Activated naive CD4-positive, alpha-beta T cell treated with anti-CD3 and anti-CD28 coated beads, Interleukin-2, amount 10 ng/mL, durations not matched to agents 7 days and 5 days (primary cell): ENCODE measurements at places on chromosomes 12 and 14.

DNA sequence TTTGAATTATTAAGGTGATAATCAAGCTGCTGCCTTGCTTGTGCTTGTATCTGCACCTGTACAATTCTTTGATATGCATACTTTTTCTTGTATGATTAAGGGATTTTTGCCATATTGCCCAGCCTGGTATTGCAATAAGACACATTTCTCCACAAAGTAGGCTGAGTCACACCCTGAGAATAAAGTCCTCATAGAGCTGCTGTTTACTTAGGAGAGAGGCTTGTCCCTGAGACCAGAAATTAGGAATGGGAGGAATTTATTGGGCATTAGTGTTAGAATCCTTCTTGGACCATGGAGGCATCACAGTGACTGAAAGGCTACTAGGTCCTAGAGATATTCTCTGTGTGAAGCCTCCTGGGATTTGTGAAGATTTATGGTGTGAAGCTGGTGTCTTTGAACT, 506.8 kb upstream of the FBXO33 start:
- DNase-seq, result no peak

DNA sequence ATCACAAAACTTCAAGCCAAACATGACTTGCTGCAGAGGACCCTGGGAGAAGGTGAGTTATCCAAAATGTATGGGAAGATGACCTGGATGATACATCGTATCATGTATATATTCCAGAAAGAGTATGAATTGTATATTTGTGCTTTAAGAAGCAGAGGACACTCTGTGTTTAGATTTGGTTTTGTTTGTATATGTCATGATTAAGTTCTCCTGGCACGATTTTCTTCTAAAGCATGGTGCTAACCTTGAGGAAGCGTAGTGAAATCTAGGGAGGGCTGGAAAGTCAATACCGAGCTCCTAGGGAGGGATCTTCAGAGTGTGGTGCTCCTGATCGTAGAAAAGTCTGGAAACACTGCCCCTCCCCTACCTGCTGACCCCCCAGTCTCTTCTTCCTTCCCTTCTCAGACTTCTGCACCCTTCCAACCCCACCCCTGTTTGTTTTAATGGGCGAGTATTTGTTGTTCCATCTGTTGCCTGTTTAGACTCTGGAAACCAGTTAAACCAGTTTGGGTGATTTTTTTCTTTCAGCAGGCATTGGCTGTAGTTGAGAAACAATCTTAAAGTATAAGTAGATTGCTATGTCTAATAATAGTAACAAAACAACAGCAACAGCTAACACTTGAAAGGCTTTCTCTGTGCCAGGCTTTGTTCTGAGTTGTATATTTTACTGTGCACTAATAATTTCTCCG, 141.6 kb downstream of the KICS2 start:
- no peak for DNase-seq

GRCh38 chr14:70816525-70816924, 7.2 kb upstream of the MAP3K9 start:
- DNase-seq, result no peak

DNA sequence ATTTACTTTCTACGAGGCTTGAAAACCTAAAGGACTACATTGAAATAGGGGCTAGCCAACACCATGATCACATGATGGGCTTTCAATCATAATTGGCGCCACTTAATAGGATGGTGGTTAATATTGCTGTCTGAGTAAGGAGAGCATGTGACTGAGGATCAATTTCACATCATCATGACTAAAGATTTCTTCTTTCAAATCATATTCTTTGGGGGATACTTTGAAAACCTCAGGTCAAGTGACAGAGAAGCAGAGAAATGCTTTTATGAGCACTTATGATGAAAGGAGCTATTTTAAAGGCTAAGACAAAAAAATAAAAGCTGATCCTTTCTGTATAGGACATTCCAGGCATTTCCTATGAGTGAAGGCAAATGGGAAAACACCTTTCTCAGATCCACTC, 42.9 kb upstream of the KRAS start:
- DNase-seq, result no peak

GRCh38 chr12:127964717-127965116, 302.3 kb upstream of the TMEM132C start:
- DNase-seq, result no peak

GRCh38 chr12:48349471-48349870, 1.2 kb downstream of the ZNF641 start:
- DNase-seq, result no peak

DNA sequence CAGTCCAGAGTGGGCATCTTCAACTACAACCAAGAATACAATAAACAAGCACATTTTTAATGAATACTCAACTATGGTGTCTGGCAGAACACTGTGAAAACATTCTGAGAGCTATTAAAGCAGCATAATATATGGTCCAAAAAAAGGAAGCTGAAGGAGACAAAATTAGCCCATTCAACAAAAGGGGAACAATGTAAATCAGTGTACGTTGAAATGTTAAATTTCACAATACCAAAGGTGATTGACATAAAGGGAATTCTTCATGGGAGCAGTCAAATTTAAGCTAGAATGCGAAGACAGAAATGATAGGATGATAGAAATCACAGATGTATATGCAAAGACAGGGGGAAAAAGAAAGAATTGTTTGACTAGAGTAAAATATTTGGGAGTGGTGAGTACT, 41.3 kb upstream of the SYCP3 start:
- no peak for DNase-seq

- no peak for DNase-seq
Observed at GRCh38 chr12:126488806-126489205, 1423.6 kb downstream of the AACS start.

GRCh38 chr14:54652188-54652587, 85.3 kb downstream of the SAMD4A start:
- no peak for DNase-seq

DNA sequence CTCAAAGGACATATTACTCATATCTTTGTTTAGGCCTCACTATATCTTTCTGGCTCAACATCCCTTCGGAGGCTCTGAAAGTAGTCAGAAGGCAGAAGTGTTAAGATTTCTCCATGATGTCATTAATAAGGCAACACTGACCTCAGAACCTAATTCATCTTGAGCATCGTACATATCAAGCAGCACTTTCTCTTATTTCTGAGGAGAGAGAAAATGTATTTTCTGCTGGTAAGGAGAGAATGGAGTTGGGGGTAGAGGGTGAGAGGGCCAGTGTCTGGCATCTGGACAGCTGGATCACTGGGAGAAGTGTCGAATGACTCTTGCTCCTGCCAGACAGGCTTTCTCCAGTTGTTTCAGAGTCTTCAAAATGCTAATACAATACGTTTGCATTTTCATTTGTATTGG, 213.2 kb upstream of the PRICKLE1 start:
- no peak for DNase-seq
